ENCODE measurements at places on chromosomes 5 and 9. TPM values are rescaled to one million over a fixed set of nuclear protein-coding genes. Genes with fewer than 3 reads are reported as not detected.

The LRRC26 gene
- not detected for total RNA-seq

The DCTN3 gene
- total RNA-seq = 140 TPM

The PHF24 gene
- not detected for total RNA-seq

The IL4 gene
- not detected for total RNA-seq

The NUTM2F gene
- not detected for total RNA-seq

The BARHL1 gene
- not detected for total RNA-seq

The ZNF366 gene
- total RNA-seq = not detected

The PCDHB16 gene
- total RNA-seq = not detected

The UIMC1 gene
- 49.4 TPM for total RNA-seq

The LAMC3 gene
- total RNA-seq = not detected

The GARNL3 gene
- 1.3 TPM for total RNA-seq

The PCDHA12 gene
- total RNA-seq = not detected

The RASGRF2 gene
- 11.6 TPM for total RNA-seq

The OTP gene
- not detected for total RNA-seq

The SPINK6 gene
- not detected for total RNA-seq

The SLC25A48 gene
- not detected for total RNA-seq

All from activated CD8-positive, alpha-beta T cell treated with anti-CD3 and anti-CD28 coated beads, Interleukin-2, amount 10 ng/mL, durations not matched to agents 7 days and 5 days (primary cell).